ENCODE measurements at places on chromosomes 2 and 18.

- DNase-seq = no peak
Measured at GRCh38 chr2:69134306-69134945, 121.4 kb downstream of the ANTXR1 start.

DNA sequence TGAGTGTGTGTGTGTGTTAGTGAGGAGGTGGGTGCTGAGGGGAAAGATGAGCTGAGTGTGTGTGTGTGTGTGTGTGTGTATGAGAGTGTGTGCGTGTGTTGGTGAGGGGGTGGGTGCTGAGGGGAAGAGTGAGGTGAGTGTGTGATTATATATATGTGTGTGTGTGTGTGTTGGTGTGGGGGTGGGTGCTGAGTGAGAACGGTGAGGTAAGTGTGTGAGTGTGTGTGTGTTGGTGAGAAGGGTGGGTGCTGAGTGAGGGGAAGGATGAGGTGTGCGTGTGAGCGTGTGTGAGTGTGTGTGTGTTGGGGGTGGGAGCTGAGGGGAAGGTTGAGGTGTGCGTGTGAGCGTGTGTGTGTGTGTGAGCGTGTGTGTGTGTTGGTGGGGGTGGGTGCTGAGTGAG, 322.0 kb upstream of the NT5C1B start:
- DNase-seq = no peak

DNA sequence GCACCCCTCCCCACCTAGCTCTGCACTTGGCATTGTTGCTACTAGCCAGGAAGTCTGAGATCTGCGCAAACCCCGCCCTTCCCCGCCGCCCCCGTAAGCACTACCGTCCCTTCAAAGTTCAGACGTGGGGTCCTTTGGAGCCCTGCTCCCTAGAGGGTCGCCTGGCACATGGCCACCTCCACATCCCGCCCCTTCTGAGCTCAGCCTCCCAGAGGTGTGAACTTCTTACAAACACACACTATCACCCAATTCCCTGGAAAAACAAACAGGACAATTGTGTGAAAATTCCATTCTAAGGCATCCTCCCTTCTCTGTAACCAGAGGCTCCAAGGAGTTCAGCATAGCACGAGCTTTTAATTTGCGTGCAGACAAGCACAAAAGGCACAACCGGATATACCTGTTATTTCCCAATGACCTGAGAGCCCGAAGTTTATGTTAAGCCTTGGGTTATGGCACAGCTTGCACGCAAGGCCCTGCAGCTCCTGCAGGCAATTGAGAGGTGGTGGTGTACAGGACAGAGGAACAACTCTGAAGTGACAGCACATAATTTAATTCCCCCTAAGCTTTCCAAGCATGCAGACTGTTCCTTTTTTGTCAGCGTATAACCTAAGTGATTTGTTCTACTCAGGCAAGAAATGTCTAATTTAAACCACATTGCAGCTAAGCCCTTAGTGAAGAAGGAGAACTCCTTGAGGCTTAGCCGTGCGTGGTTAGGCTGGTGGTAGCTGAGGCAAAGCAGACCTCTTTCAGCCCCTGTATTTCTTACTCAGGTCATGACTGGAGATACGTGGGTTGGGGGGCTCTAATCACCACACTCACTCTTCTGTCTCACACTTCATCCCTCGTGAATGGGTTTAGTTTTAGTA, 20.3 kb upstream of the CYP1B1 start:
- DNase-seq = no peak

GRCh38 chr18:45316127-45316526, 299.1 kb upstream of the SLC14A2 start:
- DNase-seq = no peak

GRCh38 chr2:9384521-9384920, 38.8 kb downstream of the ITGB1BP1 start:
- DNase-seq = no peak

GRCh38 chr2:241547781-241548450, 10.6 kb upstream of the BOK start:
- no peak for DNase-seq

GRCh38 chr2:145258903-145259579, 739.1 kb upstream of the ZEB2 start:
- peak; percentile 15 for DNase-seq

DNA sequence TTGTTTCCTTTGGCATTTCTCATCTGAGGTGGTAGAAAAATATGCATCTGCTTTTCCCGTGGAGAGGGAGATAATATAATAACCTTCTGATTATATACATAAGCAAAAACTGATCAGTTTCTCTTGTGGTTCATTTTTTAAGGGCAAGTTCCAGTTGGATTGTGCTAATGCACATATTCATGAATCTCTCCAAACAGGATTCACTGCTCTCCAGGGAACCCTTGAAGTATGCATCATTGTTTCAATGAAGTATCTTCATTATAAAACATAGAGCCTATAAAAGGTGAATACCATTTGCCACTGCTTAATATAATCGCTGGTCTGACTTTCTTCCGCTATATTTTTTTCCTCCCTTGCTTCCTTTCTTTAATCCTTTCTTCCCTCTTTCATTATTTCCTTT, 384.7 kb downstream of the FIGN start:
- DNase-seq = no peak

DNA sequence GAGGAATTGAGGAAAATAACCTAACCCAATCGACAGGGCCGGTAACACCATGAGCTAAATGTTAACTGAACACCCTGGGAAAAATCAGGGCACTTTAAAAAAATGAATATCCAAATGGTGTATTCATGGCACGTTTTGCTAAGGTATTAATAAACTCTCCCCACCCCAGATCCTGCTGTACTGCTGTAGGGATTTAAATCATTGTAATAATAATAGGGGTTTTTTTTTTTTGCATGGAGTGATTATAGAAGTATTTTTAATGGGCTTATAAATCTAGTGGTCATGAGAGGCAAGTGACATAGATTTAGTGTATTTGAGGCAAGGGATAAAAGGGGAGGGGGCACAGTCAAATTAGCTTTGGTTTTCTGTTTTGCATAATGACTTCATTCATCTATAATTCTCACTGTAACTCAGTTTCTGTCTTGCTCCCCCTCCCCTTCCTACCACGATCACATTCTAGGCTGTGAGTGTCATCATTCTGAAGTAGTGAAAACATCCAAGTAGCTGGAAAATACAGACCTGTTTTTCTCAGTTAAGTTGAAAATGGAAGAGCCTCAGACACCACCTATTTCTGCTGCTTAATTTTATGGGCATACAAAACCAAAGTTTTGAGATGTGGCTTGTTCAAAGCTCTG, 18.2 kb upstream of the MGAT5 start:
- DNase-seq = peak; percentile 39

GRCh38 chr2:95329891-95330793, 33.0 kb downstream of the KCNIP3 start:
- DNase-seq = no peak

- DNase-seq = no peak
Measured at GRCh38 chr2:38533757-38534545, 68.8 kb downstream of the HNRNPLL start.

GRCh38 chr2:235510318-235510717, 16.5 kb downstream of the AGAP1 start:
- no peak for DNase-seq

- no peak for DNase-seq
Measured at GRCh38 chr2:98892871-98893270, 43.2 kb downstream of the CRACDL start.

- DNase-seq = no peak
Measured at GRCh38 chr2:29130295-29130694, 15.1 kb downstream of the CLIP4 start.

DNA sequence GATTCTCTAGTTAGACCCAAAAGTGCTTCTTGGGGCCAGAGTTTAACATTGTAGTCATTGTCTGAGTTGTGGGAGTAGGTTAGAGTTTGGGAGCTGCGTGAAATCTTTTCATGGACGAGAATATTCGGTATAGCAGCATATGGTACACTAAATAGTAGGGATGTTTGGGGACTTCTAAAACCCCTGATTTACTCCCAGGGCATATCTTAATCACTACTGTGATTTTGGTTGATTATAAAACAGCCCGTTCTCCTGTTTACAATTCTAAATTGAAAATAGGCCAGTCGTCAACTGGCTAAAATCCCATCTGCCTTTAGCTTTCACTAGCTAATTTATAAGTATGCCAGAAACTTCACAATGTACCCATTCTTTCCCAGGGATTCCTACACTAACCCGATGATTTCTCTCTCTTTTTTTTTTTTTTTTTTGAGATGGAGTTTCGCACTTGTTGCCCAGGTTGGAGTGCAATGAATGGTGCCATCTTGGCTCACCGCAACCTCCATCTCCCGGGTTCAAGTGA, 44.3 kb downstream of the MOB4 start:
- DNase-seq = no peak

GRCh38 chr2:170680172-170680941, 34.8 kb upstream of the SP5 start:
- no peak for DNase-seq

- peak; percentile 94 for DNase-seq
Measured at GRCh38 chr2:161160226-161161073, at the start of gene TANK. TSS of gene TANK (plus strand) at chr2:161160428. CDS start at chr2:161179663, 19,235 bp downstream.

DNA sequence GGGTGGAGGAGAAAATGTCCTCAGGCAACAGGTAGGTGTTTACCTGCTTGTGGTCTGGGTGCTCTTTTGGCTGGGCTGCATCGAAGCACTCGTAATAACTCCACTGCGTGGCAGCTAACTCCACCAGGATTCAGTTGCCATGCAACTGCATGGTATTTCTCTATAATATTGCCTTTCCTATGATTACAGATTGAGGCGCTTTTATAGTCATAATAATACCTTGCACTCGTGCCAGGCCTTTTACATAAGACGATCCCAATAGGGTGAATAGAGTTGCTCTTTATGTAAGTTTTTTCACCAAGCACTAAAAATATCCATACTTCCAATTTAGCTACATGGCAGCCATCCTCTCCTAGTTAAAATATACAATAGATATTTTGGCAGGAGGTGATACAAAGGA, 19.7 kb upstream of the NYAP2 start:
- no peak for DNase-seq
